HS-5 (cell line): ENCODE measurements at places on chromosomes 11 and 22.

DNA sequence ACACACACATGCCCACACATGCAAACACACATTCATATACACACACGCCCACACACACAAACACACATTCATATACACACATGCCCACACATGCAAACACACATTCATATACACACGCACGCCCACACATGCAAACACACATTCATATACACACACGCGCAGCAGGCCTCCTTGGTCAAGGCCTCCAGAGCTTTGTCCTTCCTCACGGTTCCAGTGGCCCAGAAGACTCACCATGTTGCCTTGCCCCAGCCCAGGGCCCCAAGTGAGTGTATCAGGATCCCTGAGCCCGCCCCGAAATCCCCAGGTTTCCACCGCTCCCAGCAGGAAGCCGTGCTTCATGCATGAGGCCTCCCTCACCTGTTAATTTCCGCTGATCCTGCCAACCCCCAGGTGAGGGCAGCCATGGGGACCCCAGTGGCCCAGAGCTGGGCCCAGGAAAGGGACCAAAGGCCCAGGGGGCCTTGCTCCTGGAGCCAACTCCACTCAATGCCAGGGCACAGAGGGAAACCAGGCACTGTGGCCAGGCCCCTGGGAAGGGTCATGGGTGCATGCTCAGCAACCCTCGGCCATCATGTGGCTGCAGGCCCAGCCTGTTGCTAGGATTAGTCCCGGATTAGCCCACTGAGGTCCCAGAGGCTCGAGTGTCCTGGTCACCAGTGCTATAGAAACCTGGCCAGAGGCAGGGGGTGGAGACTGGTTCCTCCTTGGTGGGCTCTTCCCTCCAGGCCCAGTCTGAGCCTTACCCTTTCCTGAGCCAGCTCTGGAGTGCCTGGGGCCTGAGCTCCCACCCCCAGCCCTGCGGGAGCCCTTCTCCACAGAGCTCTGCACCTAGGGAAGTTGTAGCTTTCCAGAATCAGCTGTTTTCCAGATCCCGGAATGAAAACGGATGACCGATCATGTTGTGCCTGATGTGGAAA is 34.4 kb downstream of the IGF2 start:
- DNase-seq = no peak

- DNase-seq = no peak
Observed at GRCh38 chr11:30393012-30393411, 70.1 kb downstream of the ARL14EP start.

DNA sequence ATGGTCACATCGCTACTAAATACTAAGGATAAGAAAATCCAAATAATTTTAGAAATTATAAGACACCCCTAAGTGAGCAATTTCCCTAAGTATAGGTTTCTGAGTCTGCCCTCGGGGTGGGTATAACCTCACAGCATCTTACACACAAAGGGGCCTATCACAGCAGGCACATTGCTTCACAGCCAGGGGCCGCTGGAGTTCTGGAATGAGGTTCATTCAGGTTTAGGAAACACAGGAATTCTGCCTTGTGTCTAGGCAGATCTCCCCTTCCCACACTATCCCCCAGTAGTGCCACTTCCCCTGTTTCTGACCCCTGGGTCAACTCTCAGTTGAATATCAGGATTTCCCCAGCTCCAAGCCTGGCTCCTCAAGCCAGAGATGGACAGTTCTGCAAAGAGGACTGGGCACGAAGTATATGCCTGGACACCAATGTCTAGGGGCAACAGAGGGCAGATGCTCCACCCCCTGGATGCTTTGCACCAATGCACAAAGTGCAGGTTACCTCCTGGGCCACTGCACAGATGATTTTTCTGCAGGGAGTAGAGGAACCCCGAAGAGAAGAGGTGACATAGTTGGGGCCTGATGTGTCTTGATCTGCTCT is 11.4 kb downstream of the TUBA8 start:
- no peak for DNase-seq

- no peak for DNase-seq
Observed at GRCh38 chr11:69963533-69964246, 114.4 kb upstream of the ANO1 start.

- DNase-seq = no peak
Observed at GRCh38 chr22:24542641-24543040, 12.3 kb downstream of the GUCD1 start.
